OCI-LY7 (cell line): ENCODE measurements at places on chromosomes 11 and 22.

DNA sequence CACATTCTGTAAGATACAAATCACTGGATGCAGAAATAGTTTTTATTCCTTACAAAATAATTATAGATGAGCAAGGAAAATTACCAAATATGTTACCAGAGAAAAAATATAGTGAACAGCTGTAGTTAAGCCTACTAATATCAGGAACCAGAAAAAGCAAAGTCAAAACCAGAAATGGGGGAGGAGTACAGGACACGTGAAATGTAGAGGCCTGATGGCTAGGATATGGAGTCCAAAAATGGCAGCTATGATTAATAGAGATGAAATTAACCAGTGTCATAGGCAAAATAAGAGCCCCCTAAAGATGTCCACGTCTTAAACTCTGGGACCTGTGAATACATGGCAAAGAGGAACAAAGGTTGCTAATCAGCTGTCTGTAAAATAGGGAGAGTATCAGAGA is 34.1 kb downstream of the MRE11 start:
- no peak for DNase-seq

DNA sequence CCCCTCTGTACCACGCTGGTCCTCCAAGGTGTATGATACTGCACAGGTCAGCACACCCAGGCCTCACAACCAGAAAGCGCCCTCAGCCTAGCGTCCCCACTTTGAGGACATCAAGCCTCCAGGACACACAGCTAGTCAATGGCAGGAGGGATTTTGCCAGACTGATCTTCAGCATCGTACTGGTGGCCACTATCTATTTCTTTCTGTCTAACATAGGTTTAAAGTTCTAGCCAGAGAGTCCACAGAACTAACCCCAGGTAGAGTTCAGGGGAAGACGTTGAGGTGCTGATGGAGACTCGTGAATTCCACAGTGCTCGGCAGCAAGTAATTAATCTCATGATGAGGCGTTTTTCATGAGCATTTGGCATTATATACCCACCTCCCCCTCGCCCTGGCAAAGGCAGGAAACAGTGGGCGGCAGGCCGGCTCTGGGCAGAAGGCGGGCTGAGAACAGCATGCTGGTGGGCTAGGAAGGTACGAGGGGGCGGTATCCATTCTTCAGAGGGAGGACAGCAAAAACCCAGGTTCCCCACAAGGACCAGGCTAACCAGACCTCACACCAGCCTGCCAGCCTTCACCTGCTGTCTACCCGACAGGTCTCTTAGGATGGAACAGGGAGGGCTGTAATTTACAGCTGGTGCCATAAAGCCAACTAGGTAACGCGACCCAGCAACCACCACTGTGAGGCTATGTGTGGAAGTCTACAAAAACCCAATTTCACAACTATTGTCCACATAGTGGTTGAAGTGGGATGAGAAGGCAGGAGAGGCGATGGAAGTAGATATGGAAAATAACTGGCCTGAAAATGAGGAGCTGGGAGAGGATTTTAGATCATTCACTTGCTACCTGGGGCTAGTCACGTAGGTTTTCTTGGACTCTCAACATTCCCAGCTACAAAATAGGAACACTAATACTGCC is 18.5 kb downstream of the MYH9 start:
- DNase-seq: no peak

DNA sequence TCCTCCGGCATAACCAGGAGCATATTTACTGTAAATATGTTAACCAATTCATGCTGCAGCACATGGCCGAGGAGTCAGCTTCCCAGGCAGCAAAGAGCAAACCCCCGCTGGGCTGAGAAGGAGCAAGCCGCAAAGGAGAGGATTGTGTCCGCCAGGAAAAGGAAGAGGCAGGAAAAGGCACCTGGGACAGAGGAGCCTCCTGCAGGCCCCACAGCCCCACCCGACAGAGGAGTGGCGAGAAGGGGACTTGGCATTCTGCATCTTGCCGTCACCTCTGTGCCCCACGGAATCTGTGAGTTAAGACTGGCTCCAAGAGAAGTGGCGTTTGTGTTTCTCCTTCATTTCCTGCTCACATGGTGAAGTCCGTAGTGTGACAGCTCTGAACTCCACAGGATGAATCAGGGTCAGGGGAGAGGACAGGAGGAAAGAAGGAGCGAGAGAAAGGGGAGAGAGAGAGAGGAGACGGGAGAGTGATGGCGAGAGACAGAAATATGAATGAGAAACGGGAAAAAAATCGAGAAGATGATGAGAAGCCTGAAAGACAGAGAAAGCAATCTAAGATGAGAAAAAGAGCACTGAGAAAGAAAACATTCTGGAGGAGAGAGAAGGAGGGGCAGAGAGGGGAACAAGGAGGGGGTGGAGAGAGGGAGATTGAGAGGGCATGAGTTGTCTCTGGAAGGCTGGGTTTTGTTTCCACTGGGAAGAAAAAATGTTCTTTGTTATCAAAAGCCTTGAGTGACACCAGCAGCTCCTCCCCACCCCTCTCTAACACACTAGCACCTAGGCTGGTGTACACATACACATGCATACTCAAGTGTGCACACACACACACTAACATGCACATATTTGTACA is 489.6 kb downstream of the MN1 start:
- DNase-seq: no peak

DNA sequence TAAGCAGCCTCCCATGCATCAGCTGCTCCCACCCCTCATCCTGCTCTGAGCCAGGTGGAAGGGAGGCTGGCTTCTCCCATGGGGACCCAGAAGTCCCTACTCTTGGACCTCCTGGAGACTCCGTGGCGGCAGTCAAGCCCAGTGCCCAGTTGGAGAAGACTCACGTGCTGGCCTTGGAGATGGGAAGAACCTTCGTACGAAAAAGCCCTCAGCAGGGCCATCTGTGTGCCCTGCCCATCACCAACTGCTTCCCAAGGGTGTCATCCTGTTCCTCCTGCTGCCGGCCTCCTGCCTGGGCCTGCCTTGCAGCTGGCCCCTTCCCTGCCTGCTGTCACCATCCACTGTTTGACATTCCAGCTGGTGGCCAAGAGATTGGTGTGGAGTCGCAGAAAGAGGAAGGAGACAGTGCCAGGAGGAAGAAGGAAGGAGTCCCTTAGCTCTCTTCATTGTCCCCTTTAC is 28.0 kb downstream of the ARHGAP1 start:
- DNase-seq: no peak

GRCh38 chr11:47408598-47409439 is 429 bp downstream of the SLC39A13 start:
- no peak for DNase-seq

DNA sequence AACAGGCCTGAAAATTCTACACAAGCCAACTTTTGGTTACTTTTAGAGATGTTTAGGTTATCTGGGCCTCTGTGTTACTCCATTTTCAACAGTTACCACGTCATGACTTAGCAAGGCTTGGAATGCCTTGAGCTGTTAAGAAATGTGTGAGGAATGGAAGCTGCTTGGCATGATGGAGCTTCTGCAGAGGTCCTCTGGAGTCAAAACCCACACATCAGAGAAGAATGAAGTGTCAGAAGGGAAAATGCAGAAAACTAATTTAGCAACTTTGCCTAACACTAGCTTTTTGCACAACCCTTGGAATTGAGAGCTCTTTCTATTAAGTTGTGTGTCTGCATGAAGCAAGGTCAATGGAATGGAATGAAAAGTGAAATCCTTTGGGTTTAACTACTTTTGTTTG is 27.4 kb downstream of the FAT3 start:
- DNase-seq: no peak

GRCh38 chr22:50550395-50550794 is 4.7 kb downstream of the KLHDC7B start:
- DNase-seq: no peak

GRCh38 chr22:48709453-48709852 is 1118.2 kb downstream of the BRD1 start:
- DNase-seq: no peak

DNA sequence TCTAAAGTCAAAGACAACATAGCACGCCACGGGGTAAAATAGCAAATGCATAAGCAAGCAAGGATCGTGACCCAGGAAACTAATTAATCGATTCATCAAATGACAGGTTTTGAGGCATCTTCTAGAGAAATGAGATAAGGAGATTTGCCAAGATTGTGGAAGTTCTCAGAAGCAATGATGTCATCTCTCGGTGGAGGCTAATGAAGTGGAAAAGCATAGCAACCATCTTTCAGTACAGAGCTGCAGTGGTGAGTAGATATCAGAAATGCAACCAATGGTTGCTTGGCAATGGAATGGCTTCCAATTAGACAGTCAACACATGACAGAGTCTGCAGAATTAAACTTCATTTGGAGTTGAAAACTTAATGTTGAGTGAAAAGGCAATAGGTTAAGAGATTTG is 116.0 kb downstream of the KIRREL3 start:
- no peak for DNase-seq

- DNase-seq: no peak
Observed at GRCh38 chr11:80441821-80442220, 1001.0 kb upstream of the TENM4 start.

GRCh38 chr11:86551288-86552092 is 120.9 kb downstream of the ME3 start:
- no peak for DNase-seq

DNA sequence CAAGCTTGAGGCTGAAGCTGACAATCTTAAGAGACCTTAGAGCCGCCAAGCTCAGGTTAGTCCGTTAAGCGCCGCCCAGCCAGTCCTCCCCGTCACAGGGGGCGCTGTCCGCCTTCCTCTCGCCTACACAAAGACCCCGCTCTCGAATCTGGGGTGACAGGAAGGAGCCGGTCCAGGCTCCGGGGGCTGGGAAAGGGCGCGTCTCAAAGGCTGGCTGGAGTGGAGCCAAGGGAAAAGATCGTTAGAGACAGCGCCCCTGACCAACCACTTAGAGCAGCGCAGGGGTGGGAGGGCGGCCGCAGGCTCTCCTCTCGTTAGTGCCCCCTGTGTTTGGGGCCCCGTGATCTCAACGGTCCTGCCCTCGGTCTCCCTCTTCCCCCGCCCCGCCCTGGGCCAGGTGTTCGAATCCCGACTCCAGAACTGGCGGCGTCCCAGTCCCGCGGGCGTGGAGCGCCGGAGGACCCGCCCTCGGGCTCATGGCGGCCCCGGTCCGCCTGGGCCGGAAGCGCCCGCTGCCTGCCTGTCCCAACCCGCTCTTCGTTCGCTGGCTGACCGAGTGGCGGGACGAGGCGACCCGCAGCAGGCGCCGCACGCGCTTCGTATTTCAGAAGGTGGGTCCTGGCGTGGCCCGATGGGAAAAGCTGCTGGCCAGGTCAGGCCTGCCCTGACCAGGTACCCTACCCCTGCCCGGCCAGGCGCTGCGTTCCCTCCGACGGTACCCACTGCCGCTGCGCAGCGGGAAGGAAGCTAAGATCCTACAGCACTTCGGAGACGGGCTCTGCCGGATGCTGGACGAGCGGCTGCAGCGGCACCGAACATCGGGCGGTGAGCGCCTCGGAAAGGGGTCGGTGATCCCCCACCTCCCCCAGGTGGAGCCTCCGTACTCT is at the start of gene MUS81:
TSS of gene MUS81 (plus strand) at position 156 of the 887 bp plus-strand sequence. CDS start at position 477, 321 bp downstream.
- peak; percentile 96 for DNase-seq

GRCh38 chr11:27717801-27718229 is 17.6 kb upstream of the BDNF start:
- DNase-seq: no peak

DNA sequence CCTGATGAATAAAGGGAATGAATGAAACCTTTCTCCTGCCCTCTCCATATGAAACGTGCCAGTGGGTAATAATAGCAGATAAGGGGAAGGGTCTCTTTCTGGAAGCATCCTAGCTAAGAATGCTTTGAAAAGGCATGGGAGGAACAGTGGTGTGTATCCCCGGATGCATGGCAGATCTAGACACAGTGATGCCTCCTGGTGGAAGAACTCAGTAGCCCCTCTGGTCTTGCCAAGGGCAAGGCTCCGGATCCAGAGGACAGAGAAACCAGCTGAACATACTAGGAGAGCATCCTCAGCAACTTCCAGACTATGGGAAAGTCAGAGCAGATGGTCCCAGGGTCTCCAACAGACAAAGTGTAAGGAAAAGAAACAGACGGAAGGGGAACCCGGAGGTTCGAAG is 6.4 kb downstream of the BAIAP2L2 start:
- peak; percentile 55 for DNase-seq

- DNase-seq: no peak
Observed at GRCh38 chr11:86145439-86146156, 76.7 kb upstream of the PICALM start.

- DNase-seq: no peak
Observed at GRCh38 chr11:104329078-104329665, 165.2 kb upstream of the PDGFD start.

DNA sequence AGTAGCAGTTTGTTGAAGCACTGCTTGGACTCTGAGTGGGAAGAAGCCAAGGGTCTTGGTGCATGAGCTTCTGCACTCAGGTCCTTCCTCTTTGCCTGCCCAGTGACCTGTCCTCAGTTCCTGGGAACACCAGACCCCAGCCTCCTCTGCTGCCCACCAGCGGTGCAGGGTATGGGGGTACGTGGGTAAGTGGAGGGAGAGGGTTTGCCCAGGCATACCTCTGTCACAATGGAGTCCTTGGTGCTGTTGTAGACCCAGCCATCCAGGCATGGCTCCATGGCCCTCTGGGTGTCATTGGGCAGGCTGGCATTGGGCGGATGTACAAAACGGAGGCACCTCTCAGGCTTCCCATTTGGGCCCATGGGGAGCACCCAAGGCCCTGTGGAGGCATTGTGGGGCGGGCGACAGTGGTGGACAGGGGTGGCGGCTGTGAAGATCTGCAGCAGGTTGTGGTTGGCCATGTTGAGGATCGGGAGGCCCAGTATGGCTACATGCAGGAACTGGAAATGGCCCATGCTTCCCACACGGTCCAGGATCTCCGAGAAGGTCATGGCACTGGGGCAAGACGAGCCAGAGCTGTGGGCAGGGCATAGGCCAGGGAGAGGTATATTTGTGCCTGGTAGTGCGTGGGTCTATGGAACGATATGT is 1.1 kb downstream of the SLC22A8 start:
- no peak for DNase-seq

DNA sequence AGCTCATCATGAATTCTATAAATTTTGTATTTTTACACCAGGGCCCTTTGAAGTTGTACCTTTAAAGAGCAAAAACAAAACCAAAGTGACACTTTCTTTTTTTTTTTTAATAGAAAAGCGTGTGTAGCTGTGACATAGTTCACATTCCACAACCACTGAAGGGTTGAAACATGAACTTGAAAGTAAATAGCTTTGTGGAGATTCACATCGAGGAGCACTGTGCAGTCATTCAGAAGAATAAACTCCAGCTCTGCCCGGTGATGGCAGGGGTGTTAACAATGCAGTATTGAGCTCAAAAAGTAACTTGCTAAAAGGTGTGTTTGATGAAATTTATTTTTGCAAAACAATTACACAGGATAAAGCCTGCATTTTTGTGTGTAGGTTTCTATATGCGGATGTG is 1166.2 kb downstream of the TBC1D22A start:
- DNase-seq: peak; percentile 56

GRCh38 chr11:130785380-130786116 is 130.7 kb downstream of the SNX19 start:
- peak; percentile 7 for DNase-seq

- no peak for DNase-seq
Observed at GRCh38 chr11:112513417-112513816, 252.8 kb upstream of the PLET1 start.
